Adipocyte (in vitro differentiated cells): ENCODE measurements at places on chromosomes 3 and 15.
A peak's percentile ranks its signal among the peaks of the same experiment; 100 is the strongest.

DNA sequence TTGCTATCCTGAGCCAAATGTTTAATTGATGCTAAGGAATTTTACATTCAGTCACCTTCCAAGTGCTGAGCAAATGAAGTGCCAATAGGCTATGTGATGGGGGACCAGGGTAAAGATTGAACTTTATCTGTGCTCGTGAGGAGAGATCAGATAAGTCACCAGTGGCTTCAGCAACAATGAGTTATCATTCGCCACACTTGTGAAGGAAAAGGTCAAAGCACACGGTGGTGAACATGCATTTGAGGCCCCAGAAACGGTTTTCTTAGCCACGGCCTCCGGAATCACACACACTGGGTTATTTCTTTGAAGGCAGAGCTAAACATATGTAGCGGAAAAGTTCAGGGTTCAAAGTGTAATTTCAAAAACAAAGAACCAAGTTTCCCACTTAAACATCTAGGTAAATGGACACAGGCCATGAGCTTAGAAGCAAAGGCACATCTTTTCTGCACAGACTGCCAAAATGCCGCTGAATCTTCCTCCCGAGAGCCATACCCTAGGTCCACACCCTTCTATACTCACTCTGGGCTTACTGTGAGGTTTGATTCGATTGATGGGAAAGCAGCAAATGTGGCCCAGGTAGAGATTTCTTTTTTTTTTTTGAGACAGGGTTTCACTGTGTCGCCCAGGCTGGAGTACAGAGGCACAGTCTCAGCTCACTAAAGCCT lies 268.5 kb downstream of the SHQ1 start:
- DNase-seq: no peak

DNA sequence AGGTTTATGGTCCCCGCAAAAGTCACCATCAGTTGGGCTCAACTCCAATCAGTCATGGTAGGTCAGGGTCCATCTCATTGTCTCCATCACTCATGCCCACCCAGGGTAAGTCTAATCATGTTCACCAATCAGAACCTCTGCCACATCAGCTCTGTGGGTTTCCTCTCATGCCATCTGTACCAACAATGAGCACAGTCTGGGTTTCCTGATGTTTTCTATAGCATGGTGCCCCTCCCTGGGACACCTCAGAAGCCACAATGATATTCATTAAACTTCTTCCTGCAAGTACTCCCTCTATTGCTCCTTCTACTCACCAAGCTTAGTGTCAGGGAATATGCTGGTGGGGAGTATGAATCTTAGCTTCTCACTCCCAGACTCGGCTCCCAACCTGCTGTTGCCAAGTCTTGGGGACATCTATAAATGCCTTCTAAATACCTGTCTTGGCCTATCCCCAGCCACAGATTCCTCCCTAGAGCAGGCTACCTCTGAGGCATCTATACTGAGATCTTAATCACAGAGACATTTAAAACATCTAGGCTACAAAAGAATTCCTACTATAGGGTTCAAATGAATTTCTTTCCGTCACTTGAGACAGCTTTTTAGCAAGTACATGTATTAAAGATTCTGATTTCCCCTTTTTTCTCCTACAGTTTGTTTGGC lies 5.0 kb upstream of the CCR2 start:
- DNase-seq: no peak

- DNase-seq: no peak
Observed at GRCh38 chr3:128808672-128809071, 70.7 kb upstream of the ACAD9 start.

DNA sequence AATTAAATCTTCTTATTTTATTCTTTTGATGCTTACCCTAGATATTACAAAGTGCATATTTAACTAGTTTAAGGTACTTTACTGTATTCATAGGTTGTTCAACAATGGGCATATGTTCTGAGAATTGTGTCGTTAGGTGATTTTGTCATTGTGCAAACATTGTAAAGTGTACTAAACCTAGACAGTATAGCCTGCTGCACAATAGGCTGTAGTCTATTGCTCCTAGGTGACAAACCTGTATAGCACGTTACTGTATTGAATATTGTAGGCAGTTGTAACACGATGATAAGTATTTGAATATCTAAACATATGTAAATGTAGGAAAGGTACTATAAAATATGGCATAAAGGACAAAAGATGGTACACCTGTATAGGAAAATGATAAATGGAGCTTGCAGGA lies 100.7 kb downstream of the CACNA2D3 start:
- DNase-seq: no peak

- no peak for DNase-seq
Observed at GRCh38 chr3:102492300-102492699, 57.5 kb downstream of the ZPLD1 start.

DNA sequence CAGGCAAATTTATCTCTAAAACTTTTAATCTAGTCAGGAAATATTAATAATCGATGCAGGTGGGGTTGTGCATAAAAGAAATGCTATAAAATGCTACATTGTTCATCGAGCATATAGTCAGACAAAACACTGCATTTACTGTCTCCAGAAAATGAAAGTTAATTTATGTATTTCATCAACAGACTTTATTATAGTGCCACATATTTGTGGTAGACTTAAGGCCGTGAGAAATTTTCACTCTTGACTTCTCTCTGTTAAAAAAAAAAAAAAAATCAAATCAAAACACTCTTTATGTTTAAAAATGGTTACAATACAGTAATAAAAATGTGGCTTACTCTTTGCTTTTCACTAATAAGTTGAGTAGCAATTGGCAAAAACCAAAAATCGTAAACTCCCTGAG lies 67.4 kb downstream of the RBMS3 start:
- DNase-seq: no peak

DNA sequence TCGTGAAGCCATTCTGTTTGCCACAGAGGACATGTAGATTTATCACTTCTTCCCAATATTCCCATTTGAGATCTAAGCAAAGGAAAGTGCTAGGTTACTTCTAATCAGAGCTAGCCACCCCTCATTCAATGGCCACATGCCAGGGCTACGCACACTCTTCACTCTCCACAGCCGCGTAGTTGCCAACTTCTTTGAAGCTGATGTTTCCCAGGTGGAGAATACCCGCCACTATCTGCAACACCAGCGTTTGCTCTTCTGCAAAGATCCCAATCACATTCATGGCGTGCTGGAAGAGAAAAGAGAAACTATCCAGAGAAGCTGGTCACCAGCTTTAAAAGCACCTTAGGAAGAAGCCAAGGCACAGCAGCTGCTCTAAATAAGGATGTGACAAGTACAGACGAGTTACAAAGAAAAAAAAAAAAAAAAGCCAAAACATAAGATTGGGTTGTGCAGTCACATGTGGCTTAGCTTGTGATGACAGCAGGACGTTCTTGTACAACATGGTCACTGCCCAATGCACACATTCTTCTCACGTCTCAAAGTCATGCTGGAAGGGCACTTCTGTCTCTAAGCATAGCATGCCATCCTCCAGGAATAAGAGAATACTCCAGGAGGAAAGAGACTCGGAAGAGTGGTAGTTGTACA lies 16.4 kb downstream of the LDHAL6B start:
- no peak for DNase-seq

- DNase-seq: no peak
Observed at GRCh38 chr15:100981086-100981485, 61.9 kb downstream of the LRRK1 start.

DNA sequence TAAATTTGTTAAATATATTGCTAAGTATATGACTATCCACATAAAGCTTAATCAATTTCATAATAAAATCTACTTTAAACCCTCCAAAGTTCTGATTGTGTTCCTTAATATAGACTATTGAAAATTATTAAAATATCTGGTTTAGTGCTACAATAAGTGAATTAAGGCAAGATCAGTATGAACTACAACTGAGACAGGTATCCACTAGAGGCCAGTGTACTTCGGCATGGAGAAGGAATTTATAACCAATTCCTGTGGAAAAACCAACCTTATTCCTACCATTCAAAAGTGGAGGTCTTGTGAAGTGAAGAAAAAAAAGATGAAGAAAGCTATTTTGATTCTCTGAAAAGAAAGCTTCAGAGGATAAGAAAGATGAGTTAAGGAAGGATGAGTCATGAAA lies 237.7 kb downstream of the SUCLG2 start:
- no peak for DNase-seq

GRCh38 chr15:66356077-66356358 lies 467 bp downstream of the TIPIN start:
- no peak for DNase-seq

GRCh38 chr15:48337607-48338006 lies 6.4 kb downstream of the DUT start:
- peak; percentile 45 for DNase-seq

GRCh38 chr15:31305375-31305774 lies 21.3 kb upstream of the KLF13 start:
- DNase-seq: no peak

- no peak for DNase-seq
Observed at GRCh38 chr15:100703032-100703578, 100.7 kb downstream of the ASB7 start.

DNA sequence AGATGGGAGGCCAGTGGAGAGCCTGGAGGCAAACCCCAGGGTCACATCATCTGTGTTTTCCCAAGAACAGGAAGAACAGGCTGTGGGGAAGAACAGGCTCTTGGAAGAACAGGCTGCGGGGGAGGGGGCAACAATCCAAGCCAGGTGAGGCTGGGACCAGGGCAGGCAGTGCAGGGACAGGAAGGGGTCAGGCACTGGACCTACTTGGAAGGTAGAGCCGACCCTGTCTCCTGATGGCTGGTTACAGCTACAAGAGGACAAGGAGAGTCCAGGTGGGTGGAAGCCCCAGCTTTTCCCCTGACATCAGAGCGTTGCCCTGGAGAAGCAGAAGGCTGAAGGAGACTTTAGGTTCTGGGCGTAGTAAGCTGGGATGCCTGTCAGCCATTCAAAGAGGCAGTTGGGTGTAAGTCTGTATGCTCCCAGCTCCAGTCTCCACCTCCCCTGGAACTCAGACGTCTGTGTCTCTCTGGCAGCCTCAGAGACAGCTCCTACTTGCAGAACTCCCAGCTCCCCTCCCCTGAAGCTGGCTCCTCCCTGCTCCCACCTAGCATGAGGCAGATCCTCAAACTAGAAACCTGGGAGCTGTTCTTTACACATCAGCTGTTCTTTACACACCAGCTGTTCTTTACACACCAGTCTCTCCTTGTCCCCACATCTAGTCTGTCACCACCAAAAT lies 130.9 kb downstream of the DNAJB8 start:
- DNase-seq: no peak

DNA sequence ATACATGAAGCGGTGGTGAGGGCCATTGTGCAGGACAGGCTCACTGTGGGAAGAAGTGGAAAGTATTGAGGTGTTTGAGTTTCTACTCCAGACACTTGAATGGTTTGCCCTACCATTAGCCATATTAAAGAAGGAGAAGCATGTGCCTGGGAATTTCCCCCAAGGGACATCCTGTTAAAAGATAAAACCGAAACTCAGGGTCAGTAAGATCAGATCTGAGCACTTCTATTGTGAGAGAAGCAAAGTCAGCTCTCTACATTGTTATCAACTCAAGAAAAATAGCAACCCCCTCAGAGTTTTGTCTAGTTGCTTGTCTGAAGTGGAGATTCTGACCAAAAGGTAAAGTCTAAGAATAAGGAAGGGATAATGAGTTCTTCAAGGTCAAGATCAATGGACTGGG lies 269.8 kb downstream of the CHST2 start:
- DNase-seq: no peak

DNA sequence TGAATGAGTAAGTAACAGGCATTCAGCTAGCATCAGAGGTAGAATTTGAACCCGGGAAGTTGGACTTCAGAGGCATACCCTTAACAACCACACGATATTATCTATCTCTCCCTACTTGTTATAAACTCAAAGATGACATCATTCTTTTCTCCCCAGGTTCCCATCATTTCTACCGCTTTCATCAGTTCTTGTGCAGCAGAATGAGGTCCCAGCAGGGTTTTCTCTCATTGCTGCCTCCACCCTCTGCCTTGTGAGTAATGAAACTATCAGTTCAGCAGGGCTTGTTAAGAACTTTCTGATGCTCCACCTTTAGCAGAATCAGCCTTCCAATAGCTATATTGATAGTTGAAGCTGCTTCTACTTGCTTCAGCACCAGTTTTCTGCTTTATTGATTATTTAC lies 487.5 kb upstream of the KCNMB2 start:
- no peak for DNase-seq

GRCh38 chr3:28134792-28135375 lies 106.5 kb upstream of the CMC1 start:
- no peak for DNase-seq

DNA sequence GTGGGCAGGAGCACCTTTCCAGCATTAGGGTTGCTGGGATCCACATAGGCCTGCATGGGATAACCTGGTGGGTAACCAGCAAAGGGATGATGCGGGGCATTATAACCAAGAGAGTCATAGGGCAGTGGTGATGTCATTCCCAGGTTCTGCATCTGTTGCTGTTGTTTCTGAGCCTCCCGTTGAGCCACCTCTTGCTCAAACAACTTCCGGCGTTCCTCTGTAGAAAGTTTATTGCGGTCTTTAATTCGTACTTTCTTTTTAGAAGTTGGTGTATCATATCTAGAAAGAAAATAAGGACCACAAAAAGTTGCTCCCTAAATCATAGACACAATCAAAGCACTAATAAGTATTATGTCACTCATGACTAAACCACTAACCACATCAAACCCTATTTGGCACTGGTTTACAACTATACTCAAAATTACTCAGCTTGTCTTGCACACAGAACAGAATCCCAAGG lies 77.8 kb downstream of the NBEAL2 start:
- no peak for DNase-seq

DNA sequence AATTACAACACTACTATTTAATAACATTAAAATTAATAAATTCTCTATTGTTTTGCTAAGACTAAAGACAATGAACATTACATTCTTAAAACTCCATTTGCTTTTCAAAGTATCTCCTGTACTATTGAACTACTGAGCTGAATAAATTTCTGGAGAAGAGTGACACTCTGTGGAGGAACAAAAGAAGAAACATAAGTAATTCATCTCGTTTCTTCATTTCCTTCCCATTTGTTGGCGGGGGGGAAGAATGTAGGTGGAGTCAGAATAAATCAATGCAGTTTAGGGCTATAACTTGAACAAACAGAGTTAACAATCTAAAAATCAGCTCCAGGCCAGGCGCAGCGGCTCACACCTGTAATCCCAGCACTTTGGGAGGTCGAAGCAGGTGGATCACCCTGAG lies 32.7 kb downstream of the EFHB start:
- peak; percentile 27 for DNase-seq

GRCh38 chr3:60973321-60973720 lies 277.9 kb downstream of the FHIT start:
- no peak for DNase-seq

GRCh38 chr3:113802795-113803455 lies 35.7 kb upstream of the GRAMD1C start:
- no peak for DNase-seq

- DNase-seq: no peak
Observed at GRCh38 chr15:65020419-65020818, 9.0 kb downstream of the MTFMT start.
